Stimulated activated CD4-positive, alpha-beta T cell treated with anti-CD3 and anti-CD28 coated beads, TNF-alpha, amount 100 ng/mL, for 1 hour (primary cell): ENCODE measurements at places on chromosomes 1 and 21.

- DNase-seq, result no peak
These were observed 14.3 kb downstream of the RCC1 start for GRCh38 chr1:28519946-28520725.

DNA sequence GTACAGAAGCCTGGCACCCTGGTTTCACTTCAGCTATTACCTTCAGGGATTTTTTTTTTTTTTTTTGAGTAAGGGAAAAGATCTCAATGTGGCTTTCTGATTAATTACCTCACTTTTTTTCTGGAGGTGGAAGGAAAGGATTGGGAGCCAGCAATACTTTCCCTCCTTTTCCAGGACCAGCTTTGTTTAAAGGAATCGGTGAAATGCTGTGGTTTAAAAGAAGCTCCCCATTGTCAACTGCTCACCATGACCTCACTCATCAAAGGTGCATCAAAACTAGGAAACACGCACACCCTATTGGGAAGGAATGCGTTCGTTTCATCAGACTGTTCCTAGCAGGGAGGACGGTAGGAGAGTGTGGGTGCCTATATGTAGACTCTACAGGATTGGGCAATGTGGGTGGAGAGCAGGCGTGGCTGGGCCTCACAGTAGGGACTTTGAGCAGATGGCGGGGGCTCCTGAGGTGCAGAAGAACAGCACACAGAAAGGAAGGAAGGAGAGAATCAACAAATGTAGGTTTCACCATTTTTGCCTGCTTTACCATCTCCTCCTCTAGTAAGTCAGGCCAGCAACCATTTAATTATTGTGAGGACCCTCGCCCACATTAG lies 13.0 kb downstream of the PHGDH start:
- no peak for DNase-seq

DNA sequence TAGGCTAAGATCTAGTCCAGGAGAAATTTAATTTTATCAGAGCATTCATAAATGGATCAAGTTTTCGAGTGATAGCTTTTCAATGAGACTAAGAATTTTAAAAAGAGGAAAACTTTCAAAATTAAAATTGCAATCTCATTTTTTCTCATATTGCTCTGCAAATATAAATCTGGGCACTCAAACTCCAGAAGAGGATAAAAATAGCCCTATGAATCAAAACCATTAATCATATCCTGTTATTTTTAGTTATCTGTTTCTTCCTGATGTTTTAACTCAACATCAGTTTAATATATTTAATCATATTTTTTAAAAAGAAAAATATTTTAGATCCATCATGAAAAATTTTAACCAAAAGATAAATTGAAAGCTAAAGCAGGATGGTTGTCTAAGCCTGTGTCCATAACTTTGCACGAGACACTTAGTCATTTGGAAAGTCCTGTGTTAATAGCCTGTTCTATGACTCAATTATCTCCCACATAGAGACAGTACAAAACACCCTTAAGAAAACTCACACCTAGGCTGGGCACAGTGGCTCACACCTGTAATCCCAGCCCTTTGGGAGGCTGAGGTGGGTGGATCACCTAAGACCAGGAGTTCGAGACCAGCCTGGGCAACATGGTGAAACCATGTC lies 17.1 kb upstream of the PRRC2C start:
- no peak for DNase-seq

DNA sequence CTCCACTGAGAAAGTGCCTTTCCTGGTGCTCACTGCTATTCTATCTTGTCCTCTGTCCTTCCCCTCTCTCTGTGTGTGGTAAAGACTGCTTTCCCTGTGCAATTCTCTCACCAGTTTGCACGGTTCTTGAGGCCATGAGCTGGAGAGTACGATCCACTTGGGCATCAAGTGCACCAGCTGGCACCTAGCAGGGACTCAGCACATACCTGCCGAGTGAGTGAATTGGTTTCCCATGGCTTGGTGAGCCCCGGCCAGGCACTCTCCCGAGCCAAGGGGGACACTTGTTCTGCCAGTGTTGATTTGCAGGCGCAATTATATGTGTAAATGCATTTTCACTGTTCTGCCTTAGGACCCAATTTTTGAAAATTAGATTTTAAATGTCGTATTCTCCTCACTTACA lies 313.5 kb downstream of the DISC1 start:
- DNase-seq, result no peak

- no peak for DNase-seq
These were observed 2.5 kb downstream of the TGFBR3 start for GRCh38 chr1:91883470-91883869.

DNA sequence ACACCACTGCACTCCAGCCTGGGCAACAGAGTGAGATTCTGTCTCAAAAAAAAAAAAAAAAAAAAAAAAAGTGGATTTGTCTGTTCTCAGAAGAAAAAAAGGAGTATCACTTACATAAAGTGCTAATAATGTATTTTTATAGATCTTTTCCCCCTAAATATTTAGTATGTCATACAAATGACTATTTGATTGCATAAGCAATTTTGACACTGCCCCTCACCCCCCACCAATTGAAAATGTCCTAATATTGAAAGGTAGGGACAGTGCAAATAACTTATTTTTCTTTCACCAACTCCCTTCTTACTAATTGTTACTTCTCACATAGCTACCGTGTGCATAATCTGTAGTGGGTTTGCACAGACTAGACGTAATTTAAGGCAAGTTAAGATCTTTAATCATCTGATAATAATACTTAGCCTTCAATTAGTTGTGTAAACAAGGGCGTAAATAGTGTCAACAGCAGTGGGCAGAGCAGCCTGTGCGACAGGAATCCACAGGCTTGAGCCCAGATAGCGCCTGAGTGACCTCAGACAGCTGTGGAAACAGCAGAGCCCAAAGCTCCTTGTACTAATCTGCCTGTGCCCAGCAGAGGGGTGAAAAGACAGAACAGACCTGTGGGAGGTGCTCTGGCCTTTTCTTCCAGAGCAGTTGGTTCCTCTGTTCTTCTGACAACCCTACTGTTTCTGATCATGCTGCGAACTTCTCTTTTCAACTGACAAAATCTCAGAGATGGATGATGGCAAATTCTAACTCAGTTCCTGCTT lies 4.5 kb upstream of the IER5 start:
- peak; percentile 38 for DNase-seq

GRCh38 chr1:174974711-174975119 lies 25.0 kb upstream of the CACYBP start:
- DNase-seq, result no peak

- DNase-seq, result no peak
These were observed 31.7 kb upstream of the LAX1 start for GRCh38 chr1:203733009-203733863.

DNA sequence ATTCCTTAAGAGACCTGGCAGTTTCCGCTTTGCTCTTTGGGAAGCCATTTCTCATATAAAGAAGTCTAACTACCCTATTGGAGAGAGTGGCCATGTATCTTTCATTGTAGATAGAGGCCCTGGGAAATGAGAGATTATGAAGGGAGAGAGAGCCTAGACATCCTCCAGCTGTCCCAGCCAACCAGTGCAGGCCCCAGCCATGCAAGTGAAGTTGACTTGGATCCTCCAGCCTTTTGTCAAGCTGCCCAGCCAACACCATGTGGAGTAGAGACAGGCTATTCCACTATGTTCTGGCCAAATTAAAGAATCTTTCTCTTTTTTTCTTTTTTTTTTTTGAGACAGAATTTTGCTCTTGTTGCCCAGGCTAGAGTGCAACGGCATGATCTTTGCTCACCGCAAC lies 7.1 kb upstream of the ANP32E start:
- DNase-seq, result no peak

- DNase-seq, result no peak
These were observed 658.5 kb downstream of the AJAP1 start for GRCh38 chr1:5312862-5313261.

- DNase-seq, result no peak
These were observed 290.0 kb upstream of the RUNX1 start for GRCh38 chr21:35338881-35339632.

DNA sequence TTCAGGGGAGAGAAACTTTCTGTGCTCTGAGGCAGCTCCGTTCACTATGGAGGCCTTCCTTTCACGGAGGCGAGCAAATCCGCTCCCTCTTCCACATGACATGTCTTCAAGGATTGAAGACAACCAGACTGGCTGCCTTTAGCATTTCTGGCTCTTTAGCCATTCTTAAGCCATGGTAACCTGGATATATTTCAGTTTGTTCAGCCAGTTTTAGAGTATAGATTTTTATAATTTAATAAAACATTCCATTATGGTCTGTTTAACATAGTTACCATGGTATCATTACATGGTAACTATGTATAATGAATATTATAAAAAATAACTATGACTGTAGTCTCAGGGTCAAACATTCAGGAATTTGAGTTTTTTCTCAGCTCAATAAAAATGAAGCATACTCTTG lies 54.2 kb upstream of the NFIA start:
- no peak for DNase-seq

GRCh38 chr1:3327389-3327702 lies 127.1 kb upstream of the ARHGEF16 start:
- no peak for DNase-seq

GRCh38 chr21:39381009-39381408 lies 32.1 kb upstream of the HMGN1 start:
- DNase-seq, result no peak

DNA sequence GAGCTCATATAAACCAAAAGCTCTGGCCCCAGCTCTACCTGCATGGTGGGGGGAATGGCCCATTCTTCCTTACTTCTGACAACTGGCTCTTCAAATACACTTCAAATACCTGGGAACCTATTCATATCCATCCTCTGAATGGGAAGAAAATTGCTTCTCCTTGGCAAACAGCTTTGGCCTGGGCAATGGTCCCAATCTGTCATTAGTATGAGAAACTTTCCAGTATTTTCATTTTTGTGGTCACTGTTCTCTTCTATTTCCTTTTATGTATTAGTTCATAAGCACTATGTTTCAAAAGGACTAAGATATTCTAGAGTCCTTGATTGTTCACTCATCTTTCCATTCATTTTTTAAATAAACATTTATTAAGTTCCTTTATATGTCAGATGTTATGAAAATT lies 5.2 kb upstream of the HSD3B2 start:
- no peak for DNase-seq

GRCh38 chr1:175597969-175598765 lies 145.2 kb downstream of the TNR start:
- DNase-seq, result no peak

GRCh38 chr1:40802742-40803113 lies 19.1 kb downstream of the KCNQ4 start:
- DNase-seq, result no peak

- no peak for DNase-seq
These were observed 2.5 kb upstream of the PNRC2 start for GRCh38 chr1:23957096-23957495.

- DNase-seq, result no peak
These were observed 121.3 kb downstream of the CDC7 start for GRCh38 chr1:91621907-91622306.

DNA sequence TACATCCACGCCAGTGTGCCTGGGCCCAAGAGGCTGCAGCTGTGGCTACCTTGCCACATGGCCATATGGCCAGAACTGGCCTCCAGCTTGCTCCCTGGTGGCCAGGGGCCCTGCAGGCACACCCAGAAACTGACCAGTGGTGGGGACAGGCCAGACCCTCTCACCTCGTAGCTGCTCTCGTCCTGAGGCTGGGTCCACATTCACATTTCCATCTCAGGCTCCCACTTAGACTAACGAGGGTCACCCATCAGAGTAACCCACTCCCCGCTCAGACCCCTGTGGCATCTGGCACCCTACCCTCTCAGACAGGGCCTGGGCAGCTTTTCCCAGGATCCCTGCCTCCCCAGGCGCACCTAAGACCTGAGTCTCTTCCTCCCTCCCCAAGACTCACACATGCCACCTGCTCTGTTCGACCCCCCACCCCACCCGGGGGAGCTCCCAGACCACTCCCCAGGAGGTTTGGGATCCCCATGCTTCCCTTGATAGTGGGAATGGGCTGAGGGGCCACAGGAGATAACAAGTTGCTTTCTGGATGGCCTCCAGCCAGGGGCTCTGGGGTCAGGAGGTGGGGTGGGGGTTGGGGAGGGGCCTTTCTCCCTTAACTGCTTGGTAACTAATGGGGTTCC lies 21.3 kb upstream of the RNU1-4 start:
- DNase-seq, result no peak

- DNase-seq, result no peak
These were observed 14.7 kb downstream of the PDXK start for GRCh38 chr21:43733529-43734071.

GRCh38 chr1:5740865-5741860 lies 251.1 kb downstream of the NPHP4 start:
- no peak for DNase-seq

GRCh38 chr1:31243501-31244286 lies 4.0 kb upstream of the NKAIN1 start:
- no peak for DNase-seq

- no peak for DNase-seq
These were observed 6.3 kb downstream of the FAM20B start for GRCh38 chr1:179031855-179032513.

- no peak for DNase-seq
These were observed 162.3 kb upstream of the ARHGEF16 start for GRCh38 chr1:3292051-3292722.

- DNase-seq, result no peak
These were observed 3.7 kb downstream of the RNF19B start for GRCh38 chr1:32960819-32961355.

- DNase-seq, result no peak
These were observed 89.6 kb upstream of the GPR88 start for GRCh38 chr1:100448366-100448765.

DNA sequence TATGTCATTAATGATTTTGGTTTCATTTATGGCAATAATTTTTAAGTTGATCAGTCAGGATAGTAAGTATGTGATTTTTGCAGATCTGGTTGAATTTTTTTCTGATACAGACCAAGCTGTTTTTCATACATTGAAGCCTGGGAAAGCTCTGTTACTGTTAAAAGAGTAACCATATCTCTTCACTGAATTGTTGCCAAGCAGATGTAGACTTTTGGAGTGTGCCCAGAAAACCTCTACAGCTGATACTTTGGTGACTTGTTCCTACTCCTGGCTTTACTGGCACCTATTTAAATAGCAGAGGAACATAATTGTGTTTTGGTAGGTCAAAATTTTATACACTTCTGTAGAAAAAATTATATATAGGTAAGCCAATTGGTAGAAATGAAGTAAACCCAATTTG lies 49.4 kb downstream of the NFIA start:
- DNase-seq, result no peak
